Activated naive CD8-positive, alpha-beta T cell treated with anti-CD3 and anti-CD28 coated beads for 36 hours (primary cell): ENCODE measurements at places on chromosomes 5 and 9. TPM values are rescaled to one million over a fixed set of nuclear protein-coding genes. Genes with fewer than 3 reads are reported as not detected.

DNA sequence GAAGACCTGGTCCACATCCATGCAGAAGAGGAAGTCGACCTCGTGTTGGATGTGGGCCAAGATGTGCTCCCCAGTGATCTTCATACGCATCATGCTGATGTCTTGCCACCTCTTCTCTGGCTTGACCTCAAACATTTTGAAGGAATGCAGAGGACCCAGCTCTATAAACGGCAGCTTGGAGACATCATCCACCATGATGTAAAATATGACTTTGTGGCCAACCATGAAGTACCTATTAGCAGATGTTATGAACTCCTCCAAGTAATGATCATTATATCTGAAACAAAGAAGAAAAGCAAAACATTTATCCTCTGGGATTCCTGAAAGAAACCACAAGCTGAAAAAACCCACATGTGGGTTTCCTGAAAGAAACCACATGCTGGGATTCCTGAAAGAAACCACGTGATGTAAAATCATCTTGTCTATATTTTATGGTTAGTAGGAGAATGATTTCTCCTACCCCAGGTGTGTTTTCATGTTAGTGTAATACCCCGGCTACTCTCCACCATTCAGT, 52.3 kb downstream of the GGTA1 start:
- no peak for DNase-seq

GRCh38 chr9:32424616-32425015, 40.2 kb downstream of the ACO1 start:
- DNase-seq, result no peak

DNA sequence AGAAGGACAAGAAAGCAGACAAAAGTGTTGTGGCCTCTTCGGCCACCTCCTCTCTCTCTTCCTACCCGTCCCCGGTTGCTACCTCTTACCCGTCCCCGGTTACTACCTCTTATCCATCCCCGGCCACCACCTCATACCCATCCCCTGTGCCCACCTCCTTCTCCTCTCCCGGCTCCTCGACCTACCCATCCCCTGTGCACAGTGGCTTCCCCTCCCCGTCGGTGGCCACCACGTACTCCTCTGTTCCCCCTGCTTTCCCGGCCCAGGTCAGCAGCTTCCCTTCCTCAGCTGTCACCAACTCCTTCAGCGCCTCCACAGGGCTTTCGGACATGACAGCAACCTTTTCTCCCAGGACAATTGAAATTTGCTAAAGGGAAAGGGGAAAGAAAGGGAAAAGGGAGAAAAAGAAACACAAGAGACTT, 2.4 kb downstream of the EGR1 start:
- no peak for DNase-seq

- DNase-seq, result no peak
These were observed 209.5 kb upstream of the MVB12B start for GRCh38 chr9:126117158-126117425.

DNA sequence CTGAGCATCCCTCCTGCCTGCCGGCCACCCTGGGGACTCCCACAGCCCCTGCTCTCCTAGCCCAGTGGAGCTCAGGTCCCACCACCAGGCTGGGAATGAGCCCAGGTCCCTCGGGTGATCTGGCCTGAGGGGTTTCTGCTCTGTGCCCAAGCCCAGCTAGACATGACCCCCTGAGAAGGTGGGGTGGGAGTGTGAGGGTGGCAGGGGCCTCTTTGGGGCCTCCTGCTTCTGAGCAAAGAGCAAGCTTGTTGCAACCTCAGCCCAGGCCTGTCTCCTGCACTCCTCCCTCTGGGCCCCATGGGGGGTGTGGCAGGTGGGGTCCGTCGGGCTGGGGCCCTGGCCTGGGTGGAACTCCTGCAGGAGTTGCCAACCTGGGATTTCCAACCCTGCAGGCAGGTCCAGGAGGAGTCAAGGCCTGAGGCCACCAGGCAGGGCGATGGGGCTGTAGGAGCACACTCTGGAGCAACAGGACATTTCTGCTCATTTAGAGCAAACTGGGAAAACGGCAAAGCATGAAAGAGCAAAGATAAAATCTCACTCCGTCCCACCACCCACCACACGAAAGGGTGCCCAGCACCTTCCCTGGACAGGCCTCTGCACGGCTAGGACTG, 11.4 kb upstream of the NRARP start:
- DNase-seq, result no peak

Gene NR4A3
- 36.9 TPM for total RNA-seq

DNA sequence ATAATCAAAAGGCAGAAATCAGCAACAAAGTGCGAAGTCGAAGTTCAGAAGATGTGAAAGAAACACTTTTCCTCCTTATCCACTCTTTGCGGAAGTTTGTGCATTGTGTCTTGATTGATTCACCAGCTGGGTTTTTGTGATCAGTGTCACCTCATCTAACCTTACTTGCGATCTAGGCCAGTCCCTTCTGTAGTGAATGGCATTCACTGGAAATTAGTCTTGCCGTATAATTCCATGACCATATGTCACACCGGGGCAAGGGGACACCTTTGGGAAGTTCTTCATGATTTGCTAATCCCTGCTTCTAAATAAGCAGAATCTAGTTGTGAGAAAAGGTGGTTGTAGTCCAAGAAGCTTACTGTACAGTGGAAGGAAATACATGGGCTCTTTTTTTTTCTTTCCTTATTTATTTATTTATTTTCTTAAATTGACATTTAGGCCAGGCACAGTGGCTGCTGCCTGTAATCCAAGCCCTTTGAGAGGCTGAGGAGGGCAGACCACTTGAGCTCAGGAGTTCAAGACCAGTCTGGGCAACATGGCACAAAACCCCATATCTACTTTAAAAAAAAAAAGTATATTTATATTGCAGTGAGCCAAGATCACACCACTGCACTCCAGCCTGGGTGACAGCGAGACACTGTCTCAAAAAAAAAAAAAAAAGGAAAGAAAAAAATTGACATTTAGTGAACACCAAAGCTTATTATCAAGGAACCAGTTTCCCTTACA, 7.8 kb downstream of the RAI14 start:
- DNase-seq, result no peak

Gene PCDHB3
- total RNA-seq, result not detected

- no peak for DNase-seq
These were observed 29.9 kb upstream of the C7 start for GRCh38 chr5:40879163-40879942.

DNA sequence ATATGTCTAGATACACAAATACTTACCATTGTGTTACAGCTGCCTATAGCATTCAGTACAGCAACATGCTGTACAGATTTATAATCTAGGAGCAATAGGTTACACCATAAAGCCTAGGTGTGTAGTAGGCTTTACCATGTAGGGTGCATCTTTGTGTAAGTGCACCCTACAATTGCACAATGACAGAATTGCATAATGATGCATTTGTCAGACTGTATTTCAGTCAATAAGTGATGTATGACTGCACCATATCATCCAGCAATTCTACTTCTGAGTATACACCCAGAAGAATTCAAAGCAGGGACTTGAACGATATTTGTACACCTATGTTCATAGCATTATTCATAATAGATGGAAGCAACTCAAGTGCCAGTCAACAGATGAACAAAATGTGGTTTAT, 100.4 kb upstream of the SLC44A1 start:
- no peak for DNase-seq

DNA sequence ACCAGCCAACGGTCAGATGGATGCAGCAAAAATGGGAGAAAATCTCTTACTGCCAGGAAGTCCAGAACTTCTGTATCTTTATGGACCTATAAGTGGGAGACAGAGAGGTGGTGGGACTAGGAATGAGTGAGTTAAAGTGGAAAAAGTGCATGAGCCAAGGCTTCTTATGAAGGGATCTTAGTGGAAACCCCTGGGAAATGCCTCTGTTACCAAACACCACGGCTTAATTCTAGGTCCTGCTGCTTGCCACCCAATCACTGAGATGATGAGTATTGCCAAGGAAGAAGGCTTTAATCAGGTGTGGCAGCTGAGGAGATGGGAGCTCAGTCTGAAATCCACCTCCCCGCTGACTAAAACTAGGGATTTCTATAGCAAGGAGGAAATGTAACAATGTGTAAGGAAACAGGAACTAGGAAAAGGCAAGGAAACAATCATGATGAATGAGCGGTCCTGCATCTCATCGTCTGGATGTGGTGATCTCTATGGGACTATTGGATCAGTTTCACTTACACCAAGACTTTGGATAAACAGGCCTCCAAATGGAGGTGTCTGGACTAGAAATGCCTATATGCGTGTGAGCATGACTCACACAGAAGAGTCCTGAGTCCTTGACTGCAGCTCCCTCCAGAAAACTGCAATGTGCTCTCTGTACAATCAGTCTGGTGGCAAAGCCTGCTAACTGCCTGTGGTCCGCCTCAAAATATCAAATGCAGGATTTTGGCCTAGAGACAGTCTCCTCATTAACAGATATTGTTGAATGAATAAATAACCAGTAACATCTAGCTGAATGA, 98.2 kb upstream of the PRR16 start:
- no peak for DNase-seq

DNA sequence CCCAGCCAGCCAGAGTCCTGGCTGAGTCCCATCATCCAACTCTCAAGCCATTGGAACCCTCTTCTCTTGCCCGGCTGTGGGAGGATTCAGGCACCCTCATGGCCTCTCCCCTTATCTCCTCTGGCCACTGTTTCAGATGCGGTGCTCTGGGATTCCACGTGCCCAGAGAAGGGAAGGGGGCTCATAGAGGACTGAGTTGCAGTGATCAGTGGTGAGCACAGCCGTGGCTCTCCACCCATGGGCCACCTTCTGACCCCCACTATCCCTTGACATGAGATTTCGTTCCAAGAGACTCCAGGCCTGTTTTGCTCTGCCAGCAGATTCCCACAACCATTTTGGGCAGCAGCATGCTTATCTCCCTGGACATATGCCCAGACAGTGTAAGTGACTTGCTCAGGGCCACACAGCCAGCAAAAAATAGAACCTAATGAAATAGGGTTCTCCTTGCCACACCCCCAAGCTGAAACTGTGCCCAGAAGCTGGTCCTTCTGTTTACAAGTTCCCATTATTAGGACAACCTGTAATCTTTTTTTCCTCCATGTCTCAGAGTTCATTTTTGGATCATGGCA, 2.7 kb downstream of the GPX3 start:
- no peak for DNase-seq

Gene ATP10B
- not detected for total RNA-seq

- DNase-seq, result no peak
These were observed 94.2 kb upstream of the COL5A1 start for GRCh38 chr9:134547161-134548100.

- DNase-seq, result no peak
These were observed 71.8 kb upstream of the LHFPL2 start for GRCh38 chr5:78720227-78720985.

GRCh38 chr5:179225387-179225786, 119.9 kb downstream of the ADAMTS2 start:
- no peak for DNase-seq

DNA sequence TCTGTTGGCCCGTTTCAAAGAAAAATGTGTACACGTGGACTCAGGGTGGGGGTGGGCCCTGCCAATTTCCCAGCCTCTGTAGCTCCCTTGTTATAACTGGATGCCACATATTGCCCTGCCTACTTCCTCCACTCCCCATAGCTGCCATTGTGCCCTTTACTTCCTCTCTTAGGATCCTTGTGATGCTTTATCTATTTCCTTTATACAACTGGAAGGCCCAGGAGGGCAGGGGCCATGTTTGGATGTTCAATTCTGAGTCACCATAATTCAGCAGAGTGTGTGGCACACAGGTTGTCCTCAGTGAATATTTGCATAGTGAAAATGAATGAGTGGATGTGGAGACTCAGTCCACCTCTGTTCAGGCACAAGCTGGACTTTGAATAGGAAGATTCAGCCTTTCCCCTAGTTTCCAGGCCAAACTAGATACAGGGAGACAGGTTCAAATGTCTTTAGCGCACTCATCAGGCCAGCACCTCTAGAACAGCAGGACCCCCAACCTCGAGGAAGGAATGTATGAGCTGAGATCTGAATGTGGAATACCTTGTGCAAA, 10.6 kb upstream of the FEM1C start:
- DNase-seq, result no peak

Gene TLE1
- total RNA-seq, result 0.08 TPM
